Stimulated activated CD8-positive, alpha-beta memory T cell treated with anti-CD3 and anti-CD28 coated beads, Interleukin-15, amount 100 ng/mL, for 48 hours (primary cell): ENCODE measurements at places on chromosomes 4 and X.

- no peak for DNase-seq
These were observed 624.1 kb upstream of the GNPDA2 start for GRCh38 chr4:45350438-45350837.

GRCh38 chr4:102878901-102879300 lies 10.1 kb downstream of the CISD2 start:
- no peak for DNase-seq

DNA sequence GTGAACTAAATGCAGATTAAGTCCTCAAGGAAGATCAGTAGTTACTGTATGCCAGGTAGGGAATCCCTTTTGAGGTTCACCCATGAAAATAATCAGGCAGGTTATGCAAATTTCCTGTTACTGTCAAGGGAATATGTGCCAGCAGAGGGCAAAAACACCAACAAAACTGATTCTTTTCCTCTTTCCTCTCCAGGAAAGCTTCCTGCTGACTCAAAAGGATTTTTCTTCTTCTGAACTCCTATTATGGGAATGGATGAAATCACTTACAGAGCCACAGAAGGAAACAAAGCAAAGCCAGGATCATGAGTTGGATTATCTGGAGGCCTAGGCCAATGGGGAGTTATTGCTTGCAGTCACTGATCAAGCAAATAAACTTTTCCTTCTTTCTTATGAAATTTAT lies 49.7 kb downstream of the TMPRSS11F start:
- DNase-seq: no peak

GRCh38 chr4:25154594-25155265 lies 5.5 kb downstream of the SEPSECS start:
- no peak for DNase-seq

- no peak for DNase-seq
These were observed 605 bp upstream of the CDKL2 start for GRCh38 chr4:75630937-75631329.
